NCI-H1092 (cell line): ENCODE measurements at places on chromosomes 1 and 21.
A peak's percentile ranks its signal among the peaks of the same experiment; 100 is the strongest.

DNA sequence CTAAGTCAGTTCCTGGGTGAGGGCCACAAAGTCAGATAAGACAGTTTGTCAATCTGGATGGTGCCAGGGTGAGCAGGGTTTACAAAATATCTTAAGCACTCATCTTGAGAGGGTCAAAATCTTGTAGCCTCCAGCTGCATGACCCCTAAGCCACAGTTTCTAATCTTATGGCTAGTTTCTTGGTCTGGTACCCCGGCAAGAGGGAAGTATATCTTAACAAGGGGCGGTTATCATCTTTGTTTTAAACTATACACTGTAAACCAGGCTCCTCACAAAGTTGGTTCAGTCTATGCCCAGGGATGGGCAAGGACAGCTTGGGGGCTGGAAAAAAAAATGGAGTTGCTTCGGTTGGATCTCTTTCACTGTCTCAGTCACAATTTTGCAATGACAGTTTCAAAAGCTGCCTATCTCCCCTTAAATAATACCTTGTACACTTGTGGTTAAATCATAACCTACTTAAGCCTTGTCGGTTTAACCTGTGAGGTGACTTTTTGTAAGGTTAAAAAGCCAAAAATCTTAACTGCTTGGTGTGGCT is 7.8 kb upstream of the CD46 start:
- no peak for DNase-seq

GRCh38 chr21:14675774-14676530 is 129.8 kb upstream of the SAMSN1 start:
- no peak for DNase-seq

- DNase-seq, result no peak
Observed at GRCh38 chr1:115099693-115100050, 10.4 kb upstream of the TSPAN2 start.

DNA sequence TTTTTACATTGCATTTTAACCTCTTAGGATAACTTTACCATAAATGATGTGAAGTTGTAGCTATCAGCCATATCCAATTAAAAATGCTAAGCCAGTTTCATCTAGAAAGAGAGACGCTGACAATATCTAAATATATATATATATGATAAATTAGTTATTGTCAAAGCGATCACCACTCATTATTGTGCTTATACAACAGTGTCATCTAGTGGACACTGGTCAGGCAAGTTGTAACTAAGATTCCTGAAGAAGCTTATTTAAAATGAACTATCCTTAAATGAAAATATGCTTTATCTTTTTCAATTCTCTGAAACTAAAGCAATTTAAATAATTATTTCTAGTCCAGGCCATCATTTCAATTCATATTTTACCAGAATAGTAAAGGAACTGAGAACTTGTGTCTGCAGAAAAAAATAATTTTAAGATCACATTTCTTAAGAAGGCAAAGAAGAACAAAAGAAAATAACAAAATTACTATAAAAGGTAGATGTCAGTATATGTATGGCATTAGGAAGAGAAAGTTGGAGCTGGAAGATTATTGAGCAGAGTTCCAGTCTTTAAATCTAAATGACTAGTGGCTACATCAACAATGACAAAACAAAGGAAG is 193.3 kb upstream of the SNX7 start:
- DNase-seq, result peak; percentile 29

- no peak for DNase-seq
Observed at GRCh38 chr1:5743435-5744095, 248.7 kb downstream of the NPHP4 start.

DNA sequence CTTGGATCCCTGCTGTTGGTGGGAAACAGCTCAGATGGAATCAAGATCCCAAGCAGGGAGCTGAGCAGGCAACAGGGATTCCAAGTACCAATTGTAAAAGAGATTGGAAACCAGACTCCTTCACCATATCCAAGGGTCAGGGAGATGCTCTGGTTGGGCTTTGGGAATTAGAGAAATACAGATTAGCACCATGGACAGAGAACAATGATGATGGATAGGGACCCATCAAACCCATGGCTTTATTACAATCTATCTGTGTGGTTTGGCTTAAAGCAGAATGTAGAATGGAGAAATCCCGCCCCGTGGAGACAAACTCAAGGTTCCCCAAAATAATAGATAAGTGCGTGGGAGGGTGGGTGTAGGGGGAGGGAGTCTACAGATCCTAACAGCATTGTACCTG is 120.7 kb upstream of the CSF3R start:
- DNase-seq, result no peak

DNA sequence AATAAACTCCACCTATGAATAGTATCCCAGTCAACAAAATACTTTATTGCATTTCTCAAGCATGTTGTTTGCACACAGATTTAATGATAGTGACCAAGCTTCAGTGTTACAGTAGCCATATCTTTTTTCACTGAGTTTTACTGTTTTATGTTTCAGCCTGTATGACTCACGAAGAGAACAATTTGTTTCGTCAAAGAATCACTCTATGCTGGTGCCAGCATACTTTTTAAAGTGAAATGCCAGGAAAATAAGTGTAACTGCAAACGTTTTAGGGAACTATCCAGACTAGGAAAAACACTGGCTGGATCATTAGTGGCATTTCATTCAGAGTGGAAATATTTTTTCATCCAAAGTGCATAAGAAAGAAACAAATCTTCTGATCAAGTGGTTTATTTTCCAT is 210.8 kb downstream of the COL11A1 start:
- no peak for DNase-seq

- DNase-seq, result no peak
Observed at GRCh38 chr21:38734646-38735365, 70.9 kb upstream of the ETS2 start.

DNA sequence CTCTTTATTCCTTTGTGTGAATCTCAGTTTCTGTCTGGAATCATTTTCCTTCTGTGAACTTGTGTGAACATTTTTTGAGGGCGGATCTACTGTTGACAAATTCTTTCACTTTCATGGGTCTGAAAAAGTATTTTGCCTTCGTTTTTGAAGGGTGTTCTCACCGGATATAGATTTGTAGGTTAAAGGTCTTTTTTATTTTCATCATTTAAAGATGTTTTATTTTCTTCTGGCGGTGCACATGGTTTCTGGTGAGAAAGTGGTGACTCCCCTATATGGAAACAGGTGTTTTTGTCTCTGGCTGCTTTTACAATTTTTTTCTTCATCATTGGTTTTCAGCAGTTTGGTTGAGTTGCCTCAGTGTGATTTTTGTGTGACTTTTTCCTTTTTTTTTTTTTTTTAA is 94.9 kb downstream of the DYRK1A start:
- no peak for DNase-seq

DNA sequence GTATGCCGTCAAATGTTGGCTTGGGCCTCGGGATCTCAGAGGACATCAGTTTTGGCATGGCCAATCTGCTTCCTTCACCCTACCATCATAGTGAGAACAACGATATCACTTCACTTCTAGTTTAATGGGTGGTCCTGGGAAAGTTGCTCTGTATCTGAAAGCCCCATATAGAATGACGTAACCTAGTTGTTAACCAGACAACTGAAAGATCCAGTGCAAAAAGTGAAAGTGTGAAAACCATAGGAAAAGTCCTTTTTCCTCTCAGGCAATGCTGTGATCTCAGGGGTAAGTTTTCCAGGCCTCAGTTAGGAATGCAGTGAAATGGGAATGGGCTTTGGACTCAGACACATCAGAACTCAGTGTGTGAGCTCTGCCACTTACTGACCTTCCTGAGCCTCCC is 18.6 kb upstream of the ATP1B1 start:
- DNase-seq, result no peak

- peak; percentile 61 for DNase-seq
Observed at GRCh38 chr1:110130989-110131388, 18.7 kb downstream of the UBL4B start.

GRCh38 chr21:31176725-31177124 is 138.4 kb upstream of the KRTAP19-8 start:
- no peak for DNase-seq

DNA sequence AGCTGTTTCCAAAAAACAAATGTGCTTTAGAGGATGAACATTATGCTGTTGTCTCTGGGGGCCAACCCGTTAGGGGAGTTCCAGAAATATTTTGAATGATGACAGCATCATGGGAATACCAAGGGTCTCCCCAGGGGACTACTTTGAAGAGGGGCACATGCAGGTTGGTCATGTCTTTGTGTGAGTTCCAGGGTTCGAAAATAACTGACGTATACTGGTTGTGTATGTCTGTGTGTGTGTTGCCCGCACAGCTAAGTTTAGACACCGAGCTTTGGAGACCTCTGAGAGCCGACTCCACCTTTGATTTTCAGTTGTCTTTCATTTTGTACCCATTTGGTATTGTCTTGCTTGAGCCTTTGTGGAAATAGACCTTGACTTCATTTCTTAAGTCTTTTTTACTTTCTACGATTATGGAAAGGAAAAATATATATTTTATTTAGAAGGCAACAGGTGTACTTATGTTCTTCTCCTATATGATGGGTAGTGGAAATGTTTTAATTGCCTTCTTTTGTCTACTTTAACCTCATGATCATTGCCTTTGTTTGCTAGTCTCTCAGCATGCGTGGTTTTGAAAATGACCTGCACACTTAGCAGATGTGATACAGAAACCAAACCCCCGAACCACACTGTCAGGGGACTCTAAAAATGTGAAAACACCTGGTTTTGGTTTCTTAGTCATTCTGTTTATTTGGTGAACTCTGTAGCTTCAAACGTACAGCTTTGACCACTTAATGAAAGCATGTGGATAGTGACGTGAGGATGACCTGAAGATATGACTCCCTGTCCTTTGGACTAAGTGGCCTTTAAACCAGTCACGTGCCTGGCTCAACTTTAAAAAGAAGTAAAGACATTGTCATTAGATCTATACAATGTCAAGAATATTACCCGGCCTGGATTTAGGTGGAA is 56.5 kb downstream of the GALNT2 start:
- DNase-seq, result no peak

GRCh38 chr1:237861944-237862343 is 28.8 kb downstream of the ZP4 start:
- DNase-seq, result no peak

GRCh38 chr21:34692458-34693020 is 23.7 kb downstream of the CLIC6 start:
- no peak for DNase-seq

DNA sequence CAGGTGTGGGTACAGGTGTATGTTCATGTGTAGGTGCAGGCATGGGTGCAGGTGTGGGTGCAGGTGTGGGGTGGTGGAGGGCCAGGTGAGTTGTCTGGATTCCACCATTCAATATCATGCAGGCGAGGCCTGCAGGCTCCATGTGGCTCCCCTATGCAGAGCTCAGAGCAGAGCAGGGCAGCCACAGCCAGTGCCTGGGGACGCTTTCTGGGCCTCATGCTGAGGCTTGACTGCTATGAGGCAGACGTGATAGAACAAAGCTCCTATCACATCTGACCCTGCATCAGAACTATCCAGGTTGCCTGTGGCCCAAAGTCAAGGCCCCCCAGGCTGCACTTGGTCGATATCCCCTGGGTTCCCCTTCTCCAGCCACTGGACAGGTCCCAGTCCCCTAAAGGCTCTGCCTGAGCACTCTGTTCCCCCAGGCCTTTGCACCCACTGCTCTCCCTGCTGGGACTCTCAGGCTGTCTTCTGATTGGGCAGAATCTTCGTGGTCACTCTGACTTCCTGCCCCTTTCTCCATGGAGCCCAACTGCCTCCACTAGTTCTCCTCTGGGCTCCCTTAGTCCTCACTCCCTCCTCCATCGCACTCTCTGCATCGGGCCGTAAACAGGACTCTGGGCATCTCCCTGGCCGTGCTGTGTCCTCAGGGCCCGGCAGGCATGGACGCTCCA is 78.6 kb upstream of the ACTL8 start:
- no peak for DNase-seq

DNA sequence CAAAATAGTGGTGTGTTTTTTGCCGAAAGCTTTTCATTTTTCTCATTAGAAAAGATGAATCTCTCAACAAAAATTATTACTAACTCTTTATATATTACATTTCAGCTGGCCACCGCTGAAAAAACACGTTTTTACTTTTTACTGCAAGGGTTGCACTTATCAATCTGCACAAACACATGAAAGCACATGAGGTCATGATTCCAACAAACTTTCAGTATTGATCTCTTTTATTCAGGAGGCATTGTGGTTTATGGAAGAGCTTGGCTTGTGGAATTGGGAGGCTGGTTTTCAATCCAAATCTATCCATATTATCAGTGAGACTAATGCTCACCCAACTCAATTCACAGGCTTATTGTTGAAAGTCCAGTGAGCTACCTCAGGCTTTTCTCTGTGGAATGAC is 20.6 kb upstream of the LPGAT1 start:
- no peak for DNase-seq

- DNase-seq, result no peak
Observed at GRCh38 chr1:10755970-10756521, 40.4 kb downstream of the CASZ1 start.

- DNase-seq, result no peak
Observed at GRCh38 chr21:17550671-17551308, 37.9 kb downstream of the CXADR start.

DNA sequence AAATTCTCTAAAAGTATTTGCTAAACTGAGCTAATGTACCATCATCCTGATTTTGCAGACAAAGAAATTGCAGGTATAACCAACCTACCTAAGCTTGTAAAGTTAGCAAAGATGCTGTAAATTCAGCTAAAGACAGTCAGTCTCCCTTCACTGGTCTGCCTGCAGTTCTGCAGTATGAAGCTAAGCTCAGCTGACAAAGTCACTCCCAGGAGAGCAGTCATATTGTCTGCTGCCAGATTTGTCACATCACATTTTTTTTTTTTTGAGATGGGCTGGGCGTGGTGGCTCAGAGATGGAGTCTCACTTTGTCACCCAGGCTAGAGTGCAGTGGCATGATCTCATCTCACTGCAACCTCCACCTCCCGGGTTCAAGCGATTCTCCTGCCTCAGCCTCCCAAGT is 8.9 kb upstream of the CMPK1 start:
- DNase-seq, result no peak

- no peak for DNase-seq
Observed at GRCh38 chr1:246294263-246294662, 212.8 kb downstream of the SMYD3 start.

- DNase-seq, result no peak
Observed at GRCh38 chr1:45679123-45679522, 7.2 kb downstream of the GPBP1L1 start.

GRCh38 chr1:63867429-63868176 is 93.8 kb downstream of the ROR1 start:
- no peak for DNase-seq

GRCh38 chr1:55547405-55547804 is 332.2 kb upstream of the USP24 start:
- DNase-seq, result no peak
